ENCODE measurements at places on chromosomes 7 and 10. TPM values are rescaled to one million over a fixed set of nuclear protein-coding genes. Genes with fewer than 3 reads are reported as not detected.

The DDX56 gene
- 98.3 TPM for total RNA-seq

- DNase-seq: no peak
Observed at GRCh38 chr7:100559127-100559526, 14.6 kb downstream of the SAP25 start.

The CCDC172 gene
- not detected for total RNA-seq

The CRYGN gene
- 0.16 TPM for total RNA-seq

GRCh38 chr7:37429435-37429791 lies 19.3 kb downstream of the ELMO1 start:
- DNase-seq: no peak

The OR2A1 gene
- not detected for total RNA-seq

The PHKG1 gene
- 3.0 TPM for total RNA-seq

- DNase-seq: peak; percentile 76
Observed at GRCh38 chr7:14691597-14692203, 210.9 kb downstream of the DGKB start.

- DNase-seq: no peak
Observed at GRCh38 chr7:81500631-81501030, 269.2 kb downstream of the HGF start.

The PIK3AP1 gene
- 4.1 TPM for total RNA-seq

The ADAMTS14 gene
- 0.25 TPM for total RNA-seq

Data from activated CD8-positive, alpha-beta T cell treated with anti-CD3 and anti-CD28 coated beads for 36 hours (primary cell).